ENCODE measurements at places on chromosomes 2 and 18. TPM values are rescaled to one million over a fixed set of nuclear protein-coding genes. Genes with fewer than 3 reads are reported as not detected.

BOK gene
- total RNA-seq, result 4.5 TPM

RAB6C gene
- 0.16 TPM for total RNA-seq

DNA sequence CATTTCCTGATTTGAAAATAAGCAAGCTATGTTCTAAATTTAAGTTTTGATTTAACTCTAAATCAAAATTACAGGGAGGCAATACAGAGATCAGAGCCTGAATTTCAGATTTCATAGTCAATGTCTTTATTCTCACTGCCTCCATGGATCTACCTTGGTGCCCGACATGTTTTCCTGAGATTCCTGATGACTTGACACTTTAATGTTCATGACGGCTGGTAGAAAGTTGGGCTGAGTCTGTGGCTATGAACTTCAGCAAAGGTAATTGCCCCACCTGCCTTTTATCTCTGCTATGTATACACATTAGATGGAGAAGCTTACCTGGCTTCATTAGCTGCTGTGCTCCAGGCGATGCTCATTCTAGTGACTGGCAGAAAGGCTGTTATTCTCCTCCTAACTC, 1390.5 kb upstream of the CELF4 start:
- DNase-seq, result no peak

DNA sequence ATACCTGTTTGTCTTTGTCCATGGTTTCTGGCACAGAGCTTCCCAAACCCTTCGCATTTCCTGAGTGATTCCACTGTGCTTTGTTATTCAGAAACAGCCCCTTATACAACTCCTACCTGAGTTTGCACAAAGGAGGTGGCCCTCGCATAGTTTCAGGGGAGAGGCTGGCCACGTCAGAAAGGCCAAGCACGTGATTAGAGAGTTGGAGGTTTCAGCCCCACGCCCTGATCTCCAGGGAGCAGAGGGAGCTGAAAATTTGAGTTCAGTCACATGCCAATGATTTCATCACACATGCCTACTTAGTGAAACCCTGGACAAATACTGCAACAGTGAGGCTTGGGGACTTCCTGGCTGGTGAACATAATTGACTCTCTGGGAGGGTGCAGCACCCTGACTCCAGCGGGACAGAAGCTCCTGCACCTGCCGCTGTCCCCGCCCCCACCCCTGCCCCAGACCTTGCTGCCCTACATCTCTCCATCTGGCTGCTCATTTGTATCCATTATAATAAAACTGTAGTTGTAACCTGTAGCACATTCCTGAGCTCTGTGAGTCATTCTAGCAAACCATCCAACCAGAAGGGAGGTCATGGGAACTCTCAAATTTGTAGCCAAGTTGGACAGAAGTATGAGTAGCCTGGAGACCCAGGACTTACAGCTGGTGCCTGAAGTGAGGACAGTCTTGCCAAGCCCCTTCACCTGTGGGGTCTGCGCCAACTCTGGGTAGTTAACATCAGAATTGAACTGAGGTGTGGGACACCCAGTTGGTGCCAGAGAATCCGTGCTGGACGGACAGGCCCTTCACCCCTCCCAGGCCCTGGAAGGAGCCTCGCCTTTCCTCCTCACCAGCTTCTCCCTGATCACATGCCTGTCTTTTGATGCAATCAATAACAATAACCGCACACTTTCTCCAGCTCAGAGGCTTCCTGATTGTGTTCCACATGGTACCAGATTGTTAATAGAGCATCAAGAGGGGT, 224.3 kb downstream of the ANAPC1 start:
- DNase-seq, result peak; percentile 78

DNA sequence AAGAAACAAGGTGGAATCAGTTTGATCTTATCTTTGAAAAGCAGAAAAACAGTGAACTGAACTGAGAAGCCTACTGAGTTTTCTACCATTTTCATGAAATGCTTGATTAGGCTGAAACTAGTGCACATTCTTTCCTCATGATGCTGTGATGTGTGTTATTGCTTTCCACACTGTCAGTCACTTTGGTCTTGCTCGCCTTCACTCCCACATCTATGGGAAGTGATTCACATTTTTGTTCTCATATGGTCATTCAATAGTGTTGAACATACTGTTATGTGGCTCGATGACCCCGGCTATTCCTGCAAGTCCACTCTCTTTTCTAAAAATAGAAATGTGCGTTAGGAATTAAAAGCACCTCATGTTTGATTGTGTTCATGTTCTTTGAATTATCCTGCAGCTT, 129.7 kb downstream of the TGIF1 start:
- DNase-seq, result no peak

- peak; percentile 59 for DNase-seq
These were observed 10.1 kb downstream of the BIN1 start for GRCh38 chr2:127096718-127097470.

DNA sequence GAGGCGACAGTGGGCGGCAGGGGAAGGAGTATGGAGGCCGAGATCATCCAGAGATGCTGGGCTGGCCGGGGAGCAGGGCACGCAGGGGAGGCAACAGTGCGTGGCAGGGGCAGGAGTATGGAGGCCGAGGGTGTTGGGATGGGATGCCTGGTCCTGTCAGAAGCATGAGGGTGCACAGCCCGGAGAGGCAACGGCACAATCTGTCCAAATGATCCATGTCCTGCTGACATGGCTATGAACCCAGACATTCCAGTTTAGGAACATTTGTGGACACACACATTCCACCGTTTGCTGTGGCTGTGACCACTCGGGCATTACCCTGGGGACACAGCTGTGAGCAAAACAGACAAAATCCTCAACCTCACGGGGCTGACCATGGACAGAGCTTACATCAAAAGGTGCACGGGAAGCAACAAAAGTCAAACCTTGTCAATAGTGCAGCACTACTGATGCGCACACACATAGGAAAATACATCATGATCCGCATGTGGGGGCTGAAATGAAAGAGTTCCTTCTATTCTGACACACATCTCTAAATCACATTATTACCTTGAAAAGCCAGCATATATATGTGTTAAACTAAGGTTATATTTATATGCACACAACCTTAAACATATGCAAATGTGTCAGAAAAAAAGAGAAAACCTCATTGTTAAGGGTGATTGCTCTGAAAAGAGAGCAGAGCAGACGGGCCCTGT, 144.0 kb upstream of the GPC1 start:
- DNase-seq, result no peak

LRRC30 gene
- total RNA-seq, result not detected

TSGA10 gene
- 3.3 TPM for total RNA-seq

STPG4 gene
- not detected for total RNA-seq

ABCG8 gene
- total RNA-seq, result 0.32 TPM

DNA sequence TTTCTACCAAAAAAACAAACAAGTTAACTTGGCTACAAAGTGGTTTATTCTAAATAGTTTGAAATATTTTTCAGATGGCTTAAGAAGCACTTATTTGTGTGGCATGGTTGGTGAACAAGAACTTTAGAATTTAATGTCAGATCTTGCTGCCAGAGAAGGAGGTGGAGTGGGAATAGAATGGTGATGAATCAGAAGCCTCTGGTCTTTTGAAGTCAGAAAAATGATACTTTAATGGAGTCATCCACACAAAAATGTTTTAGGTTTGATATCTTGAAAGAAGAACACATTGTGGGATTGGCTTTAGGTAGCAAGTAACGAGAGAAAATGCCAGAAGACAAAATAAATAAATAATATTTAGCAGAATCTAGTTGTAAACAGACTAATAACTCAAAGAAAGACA, 243.1 kb upstream of the FANCL start:
- DNase-seq, result no peak

DNA sequence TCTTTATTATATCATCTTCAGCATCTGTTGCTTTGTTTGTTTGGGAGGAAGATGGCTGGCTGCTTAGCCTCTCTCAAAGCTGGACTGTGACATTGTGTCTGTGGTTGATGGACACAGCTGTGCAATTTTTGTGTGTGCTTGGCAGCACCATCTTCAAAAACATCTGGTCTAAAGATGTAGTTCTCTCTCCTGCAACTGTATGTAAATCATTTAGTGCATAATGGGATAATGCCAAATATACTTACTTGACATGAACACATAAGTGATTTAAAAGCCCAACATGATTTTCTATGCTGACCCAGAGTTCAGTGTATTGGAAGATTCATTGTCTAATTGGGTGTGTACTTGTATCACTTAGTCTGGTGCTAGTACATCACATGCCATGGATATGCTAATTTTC, 112.2 kb downstream of the MAP4K4 start:
- no peak for DNase-seq

DNA sequence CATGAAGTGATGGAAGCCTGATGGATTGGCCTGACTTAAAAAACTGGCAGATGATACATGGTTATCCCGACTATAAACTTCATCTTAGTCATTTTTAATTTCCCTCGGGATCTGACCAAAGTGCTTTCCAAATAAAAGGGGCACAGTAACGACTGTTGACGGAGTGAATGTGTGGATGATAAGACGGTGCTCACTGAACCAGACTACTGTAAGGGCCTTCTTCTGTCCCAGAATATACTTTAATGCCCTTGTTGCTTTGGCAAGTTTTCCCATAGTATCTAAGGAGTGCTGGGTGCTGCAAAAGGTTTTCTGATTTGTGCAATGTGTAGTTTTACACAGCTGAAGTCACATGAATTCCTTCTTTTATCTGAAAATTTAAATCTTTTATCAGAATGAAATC, 373.5 kb downstream of the DSEL start:
- DNase-seq, result no peak

- DNase-seq, result no peak
These were observed 166.2 kb upstream of the DTNA start for GRCh38 chr18:34543945-34544344.

CYP27C1 gene
- 0.05 TPM for total RNA-seq

GRCh38 chr2:31238126-31238905, 4.4 kb downstream of the EHD3 start:
- no peak for DNase-seq

RAMP1 gene
- total RNA-seq, result 139 TPM

GRCh38 chr2:67616749-67617148, 219.6 kb downstream of the ETAA1 start:
- peak; percentile 54 for DNase-seq

GRCh38 chr2:205273148-205273547, 409.2 kb upstream of the NRP2 start:
- DNase-seq, result no peak

DNA sequence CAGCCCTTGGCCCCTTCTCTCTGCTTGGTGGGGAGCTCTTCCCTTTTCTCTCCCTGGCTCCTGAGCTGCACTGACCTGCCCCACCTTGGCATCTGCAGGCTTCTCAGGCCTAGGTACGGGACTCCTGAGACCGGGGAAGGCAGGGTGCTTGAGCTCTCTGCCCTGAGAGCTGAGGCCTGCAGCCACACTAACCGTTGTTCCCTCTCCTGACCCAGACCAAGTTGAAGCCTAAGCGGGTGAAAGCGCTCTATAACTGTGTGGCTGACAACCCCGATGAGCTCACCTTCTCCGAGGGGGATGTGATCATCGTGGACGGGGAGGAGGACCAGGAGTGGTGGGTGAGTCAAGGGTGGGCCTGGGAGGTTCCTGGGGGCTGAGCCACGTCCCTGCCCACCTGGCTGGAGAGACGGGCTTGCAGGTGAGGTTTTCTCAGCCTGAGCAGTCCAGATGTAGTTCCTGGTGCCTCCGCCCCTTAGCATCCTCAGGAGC, 22.2 kb downstream of the ITGB1BP1 start:
- no peak for DNase-seq

GRCh38 chr18:59899298-59900221, at the start of gene PMAIP1:
Gene PMAIP1 (plus strand): TSS chr18:59899996. CDS start chr18:59900178, 182 bp downstream.
- DNase-seq, result peak; percentile 92

- no peak for DNase-seq
These were observed 649.4 kb downstream of the CPS1 start for GRCh38 chr2:211205836-211206235.

DNA sequence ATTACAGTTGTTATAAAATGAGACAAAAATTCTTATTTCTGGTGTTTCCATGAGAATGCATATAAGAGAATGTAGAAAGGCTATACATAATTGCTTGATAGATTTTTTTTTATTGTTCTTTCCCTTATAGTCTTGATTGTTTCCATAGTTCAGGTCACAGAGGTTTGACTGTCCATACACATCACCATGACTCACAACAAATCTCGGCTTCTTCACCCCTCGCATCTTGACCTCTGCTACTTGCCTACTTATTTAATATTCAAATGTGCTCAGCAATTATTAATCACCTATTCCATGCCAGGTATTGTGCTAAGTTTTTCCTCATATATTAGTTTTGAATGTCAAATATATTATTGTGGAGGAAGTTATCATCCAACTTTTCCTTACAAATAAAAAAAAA, 789.6 kb downstream of the RNF144A start:
- no peak for DNase-seq

- DNase-seq, result no peak
These were observed 479.7 kb upstream of the RAB6C start for GRCh38 chr2:129499747-129500146.

Measured in Right ventricle myocardium inferior (tissue), 1 donor.